Posterior vena cava (tissue), 2 donors: ENCODE measurements at places on chromosomes 2 and 18.

GRCh38 chr2:157259386-157259785 is 1.9 kb downstream of the GALNT5 start:
- DNase-seq: no peak

DNA sequence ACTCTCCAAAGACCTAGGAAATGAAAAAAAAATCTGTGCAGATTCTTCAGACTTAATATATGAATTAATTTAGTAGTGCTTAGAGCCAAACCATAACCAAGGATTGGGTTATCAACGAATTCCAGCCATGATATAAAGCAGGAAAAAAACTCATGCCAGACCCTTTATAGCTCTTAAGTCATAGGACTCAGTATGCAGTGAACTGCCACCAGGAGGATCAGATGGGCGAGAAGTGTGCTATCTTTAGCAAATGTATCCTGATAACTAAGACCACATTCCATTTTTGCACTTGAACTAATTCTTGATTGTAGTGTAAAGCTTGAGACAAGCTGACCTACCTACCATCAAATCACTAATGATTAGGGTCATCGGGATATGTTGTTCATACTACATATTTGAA is 178.1 kb downstream of the IKZF2 start:
- DNase-seq: no peak

GRCh38 chr2:159614534-159615366 is 1.6 kb downstream of the BAZ2B start:
- no peak for DNase-seq

GRCh38 chr2:194826241-194826640 is 830.8 kb upstream of the SLC39A10 start:
- DNase-seq: no peak

GRCh38 chr2:74894272-74894981 is 60.5 kb downstream of the HK2 start:
- DNase-seq: no peak

DNA sequence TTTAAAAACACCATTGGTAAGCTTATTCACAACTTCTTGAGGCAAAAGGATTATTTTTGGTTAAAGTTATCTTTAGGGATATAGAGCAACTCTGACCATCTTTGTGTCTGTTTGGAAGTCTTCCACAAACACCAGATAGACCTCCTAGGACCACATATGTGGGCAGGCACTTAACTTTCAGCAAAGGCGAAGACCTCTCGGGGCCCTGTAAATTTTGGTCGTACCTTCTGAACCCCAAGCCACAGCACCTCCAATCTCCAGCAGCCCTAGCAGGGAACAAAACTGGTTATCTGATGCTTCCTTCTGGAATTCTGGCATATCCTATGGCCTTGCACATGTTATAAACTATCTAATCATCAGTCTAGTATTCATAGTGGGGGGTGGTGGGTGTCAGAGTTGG is 114.8 kb downstream of the MBD5 start:
- DNase-seq: no peak

DNA sequence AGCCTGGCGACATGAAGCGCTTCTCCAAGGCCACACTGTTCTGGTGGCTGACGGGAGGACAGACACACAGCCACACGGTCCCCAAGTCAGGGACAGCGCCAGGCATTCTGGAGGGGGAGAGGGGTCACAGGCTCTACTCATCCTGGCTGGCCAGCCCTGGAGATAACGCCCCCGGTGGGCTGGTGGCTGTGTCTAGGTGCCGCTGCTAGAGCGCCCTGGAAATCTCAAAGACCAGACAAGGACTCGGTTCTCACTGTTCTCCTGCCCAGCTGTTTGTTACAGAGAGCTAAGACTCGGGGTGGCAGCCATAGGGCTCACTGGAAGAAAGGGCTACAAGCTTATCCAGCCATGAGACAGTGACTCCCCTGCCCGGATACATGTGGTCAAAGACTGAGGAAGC is 72.0 kb downstream of the KCNF1 start:
- peak; percentile 49 for DNase-seq
